ENCODE measurements at places on chromosomes 7 and 10.

DNA sequence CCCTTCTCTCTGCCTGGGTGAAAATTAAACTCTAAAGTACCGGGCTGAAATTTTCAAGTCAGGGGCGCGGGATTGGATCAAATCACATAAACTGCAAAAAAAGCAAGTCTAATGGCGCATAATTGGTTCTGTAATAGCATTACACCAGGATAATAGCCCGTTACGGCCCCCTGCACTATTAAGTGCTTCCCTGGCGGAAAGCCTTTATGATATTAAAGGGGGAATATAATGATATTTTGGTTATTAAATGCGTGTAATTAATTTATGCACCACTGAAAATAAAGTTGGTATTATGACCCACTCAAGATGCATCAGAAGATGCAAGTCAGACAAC is 744 bp upstream of the DRGX start:
- no peak for DNase-seq

- no peak for DNase-seq
Observed at GRCh38 chr7:155257482-155258225, 40.0 kb upstream of the INSIG1 start.

GRCh38 chr7:139594911-139595476 is 71.5 kb downstream of the CLEC2L start:
- no peak for DNase-seq

DNA sequence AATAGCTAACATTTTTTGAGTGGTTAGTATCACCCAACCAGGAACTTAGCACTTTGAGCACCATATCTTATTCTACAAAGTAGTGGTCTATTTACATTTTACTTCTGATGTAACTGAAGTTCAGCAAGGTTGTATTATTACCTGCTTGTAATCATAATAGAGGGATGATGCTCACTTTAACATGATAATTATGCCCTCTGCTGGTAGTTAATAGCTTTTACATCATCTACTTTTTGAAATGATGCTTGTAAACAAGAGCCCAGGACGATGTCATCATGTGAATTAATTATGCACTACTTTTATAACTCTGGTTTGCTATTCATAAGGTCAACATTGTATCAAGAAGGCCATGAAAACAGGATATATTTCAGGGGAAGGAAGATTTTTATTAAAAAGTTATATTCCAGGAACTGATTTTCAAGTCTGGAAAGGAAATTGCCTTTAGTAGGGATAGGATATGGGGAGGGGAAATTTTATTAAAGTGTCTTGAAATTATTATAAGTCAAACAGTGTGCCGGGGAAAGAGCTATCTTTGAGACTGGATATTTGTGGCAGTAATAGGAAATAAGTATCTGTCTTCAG is 80.3 kb upstream of the SCIN start:
- DNase-seq, result no peak

GRCh38 chr7:47792521-47793121 is 155.6 kb downstream of the PKD1L1 start:
- DNase-seq, result no peak

DNA sequence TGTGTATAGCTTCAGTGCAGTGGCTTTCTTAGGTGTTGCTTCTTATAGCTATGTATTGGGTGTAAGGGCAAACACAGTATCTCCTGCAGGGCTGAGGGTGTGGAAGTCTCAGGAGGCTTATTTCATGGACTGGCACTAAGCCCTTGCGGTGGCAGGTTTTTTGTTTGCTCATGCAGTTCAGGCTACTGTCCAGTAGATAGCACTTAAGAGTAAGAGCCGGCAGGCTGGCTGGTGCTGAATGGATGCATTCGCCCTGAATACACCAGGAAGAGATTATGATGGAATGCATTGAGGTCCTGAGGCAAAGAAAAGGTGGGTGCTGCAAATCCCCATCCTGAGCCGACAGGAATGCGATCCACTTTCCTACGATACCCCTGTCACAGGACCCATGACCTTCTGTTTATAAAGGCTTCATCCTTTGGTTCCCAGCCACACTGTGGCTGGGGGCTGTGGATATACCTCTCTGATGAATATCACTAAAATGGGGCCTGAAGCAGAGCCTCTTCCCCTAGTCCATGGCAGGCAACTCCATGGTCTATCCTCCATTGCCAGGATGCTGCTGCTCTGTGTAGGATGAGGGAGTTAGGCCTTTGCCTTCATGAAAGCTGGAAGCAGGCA is 44.9 kb downstream of the ANXA8 start:
- no peak for DNase-seq

- no peak for DNase-seq
Observed at GRCh38 chr7:105792488-105793370, 83.7 kb downstream of the ATXN7L1 start.

DNA sequence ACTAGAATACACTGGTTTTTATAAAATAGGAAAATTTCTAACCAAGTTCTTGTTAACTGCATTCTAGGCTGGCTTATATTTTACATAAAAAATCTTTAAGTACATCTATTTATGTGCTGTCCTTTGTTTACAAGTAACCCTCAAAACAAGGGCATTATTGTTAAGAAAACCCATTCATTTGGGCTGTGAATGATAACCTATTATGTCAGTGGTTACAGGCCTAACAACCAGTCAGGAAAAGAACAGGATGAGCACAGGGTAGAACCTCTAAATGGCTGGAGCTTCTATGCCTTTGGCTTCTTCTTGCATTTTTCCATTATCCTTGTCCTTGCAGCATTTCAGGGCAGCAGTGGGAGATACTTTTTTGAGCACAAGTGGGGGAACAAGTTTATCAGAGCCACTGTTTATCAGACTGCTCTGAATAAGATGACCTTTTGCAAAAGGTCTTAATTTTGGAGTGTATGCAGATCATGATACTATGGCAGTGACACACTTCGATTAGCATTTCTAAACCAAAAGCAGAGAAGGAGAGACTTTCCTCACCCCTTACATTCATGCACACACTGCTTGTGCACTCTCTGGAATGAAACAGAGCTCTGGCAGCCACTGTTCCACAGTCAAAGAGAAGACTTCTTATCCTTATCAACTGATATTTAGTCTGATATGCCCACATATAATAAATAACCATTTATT is 10.9 kb downstream of the GPR37 start:
- no peak for DNase-seq

- DNase-seq, result no peak
Observed at GRCh38 chr7:108322046-108322445, 134.2 kb downstream of the NRCAM start.
